ENCODE measurements at places on chromosomes 5 and 9.

GRCh38 chr5:178280631-178281030 is 48.0 kb upstream of the PHYKPL start:
- DNase-seq: no peak

DNA sequence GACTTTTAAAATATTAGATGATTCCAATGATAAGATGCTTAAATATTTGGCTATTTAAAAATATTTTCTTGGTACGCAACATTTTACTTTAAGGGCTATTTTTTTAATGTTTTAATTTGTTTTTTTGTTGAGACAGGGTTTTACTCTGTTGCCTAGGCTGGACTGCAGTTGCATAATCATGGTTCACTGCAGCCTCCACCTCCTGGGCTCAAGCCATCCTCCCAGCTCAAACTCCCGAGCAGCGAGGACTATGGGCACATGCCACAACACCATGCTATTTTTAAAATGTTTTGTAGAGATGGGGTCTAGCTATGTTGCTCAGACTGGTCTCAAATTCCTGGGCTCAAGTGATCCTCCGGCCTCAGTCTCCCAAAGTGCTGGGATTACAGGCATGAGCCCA is 850.2 kb upstream of the DMAC1 start:
- no peak for DNase-seq

DNA sequence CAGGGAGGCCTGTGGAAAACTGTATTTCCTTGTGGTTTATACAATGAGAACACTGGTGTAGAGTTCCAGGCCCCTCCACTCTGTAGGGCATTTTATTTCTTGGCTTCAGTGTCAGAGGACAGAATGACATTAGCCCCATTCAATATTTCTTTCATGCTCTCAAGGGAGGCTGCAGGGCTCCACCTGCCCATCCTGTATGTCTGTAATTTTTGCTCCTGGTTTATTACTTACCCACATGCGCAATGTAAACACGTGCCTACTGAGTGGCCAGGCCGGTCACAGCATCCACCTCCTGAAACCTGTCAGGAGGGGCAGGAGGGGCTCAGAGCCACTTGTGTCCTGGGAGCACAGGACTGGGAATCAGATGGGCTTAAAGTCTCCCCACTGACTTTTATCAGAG is 82.4 kb downstream of the GADD45G start:
- DNase-seq: no peak

DNA sequence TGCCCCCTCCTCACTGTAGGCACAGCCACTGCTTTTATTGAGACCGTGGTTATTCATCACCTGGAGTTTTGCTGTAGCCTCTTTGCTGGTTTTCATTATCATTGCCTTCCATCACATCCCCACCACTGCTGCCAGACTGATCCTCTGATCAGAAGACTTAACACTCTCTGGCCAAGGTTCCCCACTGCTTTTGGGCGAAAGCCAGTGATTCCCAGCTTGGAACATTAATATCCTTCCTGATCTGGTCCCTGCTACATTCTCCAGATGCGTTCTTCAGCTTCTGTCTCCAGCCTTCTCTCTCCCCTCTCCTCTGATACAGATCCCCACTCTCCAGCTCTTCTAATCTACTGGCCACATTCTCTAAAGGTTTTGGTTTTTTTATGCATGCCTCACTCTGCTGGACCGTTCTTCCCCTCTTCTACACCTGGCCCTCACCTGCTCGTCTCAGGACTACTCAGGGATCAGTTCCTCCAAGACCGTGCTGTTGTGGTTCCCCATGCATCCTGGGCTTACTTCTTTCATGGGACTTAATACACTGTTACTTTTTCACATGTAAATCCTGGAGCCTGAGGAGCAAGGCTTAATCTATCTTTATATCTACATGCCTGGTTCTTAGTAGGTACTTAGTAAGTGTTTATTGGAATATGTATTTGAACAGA is 115.0 kb downstream of the PRKACG start:
- no peak for DNase-seq

DNA sequence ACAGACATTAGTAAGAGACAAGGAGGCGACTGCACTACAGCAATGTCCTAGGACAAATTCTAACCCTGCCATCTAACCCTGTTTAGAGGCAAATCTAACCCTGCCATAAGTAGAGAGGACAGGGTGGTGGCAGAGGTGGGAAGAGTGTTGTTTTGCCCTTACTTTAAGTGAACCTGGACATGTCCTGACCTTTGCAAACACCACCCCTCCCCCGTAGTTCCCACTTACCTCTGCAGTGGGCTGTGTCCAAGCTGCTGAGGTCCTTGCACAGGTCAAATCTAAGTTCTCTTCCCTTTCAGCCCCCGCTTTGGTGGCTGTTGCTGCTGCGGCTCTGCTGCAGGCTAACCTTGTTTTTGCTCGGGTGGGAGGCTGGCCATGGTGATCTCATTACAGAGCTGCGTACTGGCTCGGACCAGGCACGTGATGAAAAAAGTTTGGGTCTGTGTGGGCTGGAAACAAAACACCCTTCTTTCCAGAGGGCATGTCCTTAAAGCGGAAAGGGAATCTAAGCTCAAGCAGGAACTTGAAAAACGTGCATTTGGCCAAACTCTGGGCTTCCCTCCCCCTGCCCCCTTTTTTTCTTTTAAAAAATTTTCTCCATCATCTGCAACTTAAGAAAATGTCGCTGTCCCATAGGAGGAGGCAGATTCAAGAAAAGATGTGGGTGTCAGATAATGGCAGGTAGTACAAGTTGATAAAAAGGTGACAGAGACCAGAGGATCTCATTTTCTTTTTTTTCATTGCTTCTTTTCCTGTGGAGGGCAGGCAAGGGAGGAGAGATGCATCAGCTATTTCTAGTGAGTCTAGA is at the start of gene FAXDC2:
Gene FAXDC2, minus strand, starts transcription at position 349 of the 808 bp plus-strand sequence. CDS start 12,425 bp downstream, outside the sequence.
- DNase-seq: no peak

GRCh38 chr5:125478599-125478998 is 732.2 kb upstream of the ZNF608 start:
- no peak for DNase-seq

GRCh38 chr5:159106569-159107282 is 7.0 kb upstream of the EBF1 start:
- peak; percentile 10 for DNase-seq

DNA sequence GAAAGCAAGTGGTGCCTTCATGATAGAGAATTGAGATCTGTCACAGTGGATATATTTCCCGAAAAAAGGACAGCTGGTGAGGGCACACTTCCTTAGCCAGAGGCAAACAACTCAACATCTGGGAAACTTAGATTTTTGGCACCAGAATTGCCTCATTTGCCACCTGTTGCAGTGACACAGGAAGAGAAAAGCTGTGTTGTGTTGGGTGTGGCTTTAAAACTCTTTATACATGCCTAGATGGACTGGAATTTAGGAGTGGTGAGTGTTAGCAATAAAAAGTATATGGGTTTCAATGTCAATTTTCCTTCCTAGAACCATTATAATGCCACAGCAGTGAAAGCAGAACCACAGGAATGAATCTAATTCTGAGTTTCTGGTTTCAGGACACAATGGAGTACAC is 62.6 kb upstream of the CEMIP2 start:
- no peak for DNase-seq

All from KG1 (cell line).